NCI-H1930 (cell line): ENCODE measurements at places on chromosomes 7 and 10.

DNA sequence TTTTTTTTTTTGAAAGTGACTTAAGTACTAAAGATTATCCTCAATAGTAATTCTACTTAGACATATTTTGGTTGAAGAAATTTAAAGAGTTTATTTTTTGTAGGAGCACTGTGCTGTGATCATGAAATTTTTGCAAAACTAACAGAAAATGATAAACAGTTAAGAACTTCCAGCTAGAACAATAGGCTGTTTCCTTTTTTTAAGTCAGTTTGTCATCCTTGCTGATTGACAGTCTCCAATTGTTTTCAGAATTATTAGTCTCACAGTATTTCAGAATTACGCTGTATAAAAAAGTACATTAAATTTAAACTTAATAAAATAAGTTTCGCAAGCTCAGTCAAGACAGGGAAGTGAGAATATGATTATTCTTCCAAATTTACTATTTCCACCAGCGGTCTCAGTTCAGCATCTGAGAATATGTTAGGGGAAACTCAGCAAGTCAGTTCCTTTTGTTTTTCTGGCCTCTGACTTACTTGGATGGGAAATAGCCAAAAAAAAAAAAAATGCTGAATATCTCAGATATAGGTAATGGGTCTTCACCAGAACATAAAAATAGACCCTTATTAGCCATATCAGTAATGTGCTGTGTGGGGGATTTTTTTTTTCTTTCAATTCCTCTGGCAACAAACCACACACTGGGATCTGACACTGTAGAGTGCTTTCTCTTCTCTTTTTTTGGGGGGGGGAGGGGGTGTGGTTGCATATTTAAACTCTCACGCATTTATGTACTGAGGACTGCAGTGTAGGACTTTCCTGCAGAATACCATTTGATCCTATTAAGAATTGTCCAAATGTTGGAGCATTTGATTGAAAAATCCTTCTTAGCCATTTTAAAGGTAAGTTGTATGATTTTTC, at the start of gene CD36:
Gene CD36 (plus strand): TSS at position 732 of the 855 bp plus-strand sequence. CDS start 8,099 bp downstream, outside the sequence.
- DNase-seq = no peak

GRCh38 chr7:26782501-26782900, 81.9 kb downstream of the SKAP2 start:
- no peak for DNase-seq

GRCh38 chr10:132401401-132402118, 4.6 kb downstream of the PWWP2B start:
- DNase-seq = no peak

- DNase-seq = no peak
Measured at GRCh38 chr10:51459476-51459875, 239.9 kb downstream of the CSTF2T start.

DNA sequence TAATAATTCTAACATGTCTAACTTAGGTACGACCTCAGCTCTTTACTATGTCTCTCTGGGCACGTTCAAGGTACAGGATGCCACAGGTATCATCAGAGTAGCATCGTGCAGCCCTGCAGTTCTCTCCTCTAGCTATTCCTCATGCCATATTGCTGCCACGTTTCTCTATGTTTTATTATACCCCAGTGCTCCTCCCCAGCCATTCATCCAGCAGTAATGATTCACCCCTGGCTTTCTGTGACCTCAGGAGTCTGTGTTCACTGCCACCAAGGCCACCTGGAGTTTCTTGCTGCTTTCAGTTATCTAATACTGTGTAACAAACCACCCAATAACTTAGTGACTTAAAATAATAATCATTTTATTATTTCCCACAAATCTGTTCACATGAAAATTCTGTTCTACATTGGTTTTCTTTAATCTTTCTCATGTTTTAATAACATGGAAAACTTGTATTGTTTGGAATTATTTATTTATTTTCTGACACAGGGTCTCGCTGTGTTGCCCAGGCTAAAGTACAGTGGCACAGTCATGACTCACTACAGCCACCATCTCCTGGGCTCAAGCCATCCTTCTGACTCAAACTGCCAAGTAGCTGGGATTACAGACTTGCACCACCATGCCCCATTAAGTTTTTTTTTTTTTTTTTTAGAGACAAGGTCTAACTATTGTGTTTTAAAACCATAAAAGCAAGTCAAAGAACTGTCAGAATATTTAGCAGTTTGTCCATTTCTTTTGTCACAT, 21.8 kb downstream of the REEP3 start:
- DNase-seq = no peak

GRCh38 chr7:101165075-101165957, at the start of gene VGF:
VGF (minus strand) TSS chr7:101165569; CDS start chr7:101164843, 726 bp downstream.
- DNase-seq = peak; percentile 96

GRCh38 chr7:30136743-30137485, 2.1 kb downstream of the MTURN start:
- no peak for DNase-seq

GRCh38 chr7:147980826-147981813, 609.4 kb upstream of the C7orf33 start:
- no peak for DNase-seq

- no peak for DNase-seq
Measured at GRCh38 chr10:1425879-1426278, 311.4 kb downstream of the ADARB2 start.

DNA sequence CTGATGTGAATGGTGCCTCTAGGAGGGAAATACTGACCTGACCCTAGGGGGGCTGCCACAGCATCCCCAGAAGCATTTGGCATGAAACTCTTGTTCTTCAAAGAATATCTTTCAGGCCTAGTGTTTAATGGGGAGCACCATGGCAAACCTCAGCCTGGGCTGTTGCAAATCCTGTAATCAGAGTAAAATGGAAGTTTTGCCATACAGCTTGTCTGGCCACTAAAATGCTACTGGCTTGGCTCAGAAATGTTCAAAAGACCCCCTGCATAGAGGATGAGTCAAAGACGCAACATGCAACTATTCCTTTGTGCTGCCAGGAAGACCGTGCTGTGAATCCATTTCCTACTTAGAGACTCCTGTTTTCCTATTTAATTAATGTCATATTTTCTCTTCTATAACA, 26.7 kb downstream of the HECW1 start:
- DNase-seq = no peak

- no peak for DNase-seq
Measured at GRCh38 chr10:47408606-47409005, 24.5 kb upstream of the ZNF488 start.

GRCh38 chr10:74862625-74863024, 36.2 kb downstream of the KAT6B start:
- no peak for DNase-seq

DNA sequence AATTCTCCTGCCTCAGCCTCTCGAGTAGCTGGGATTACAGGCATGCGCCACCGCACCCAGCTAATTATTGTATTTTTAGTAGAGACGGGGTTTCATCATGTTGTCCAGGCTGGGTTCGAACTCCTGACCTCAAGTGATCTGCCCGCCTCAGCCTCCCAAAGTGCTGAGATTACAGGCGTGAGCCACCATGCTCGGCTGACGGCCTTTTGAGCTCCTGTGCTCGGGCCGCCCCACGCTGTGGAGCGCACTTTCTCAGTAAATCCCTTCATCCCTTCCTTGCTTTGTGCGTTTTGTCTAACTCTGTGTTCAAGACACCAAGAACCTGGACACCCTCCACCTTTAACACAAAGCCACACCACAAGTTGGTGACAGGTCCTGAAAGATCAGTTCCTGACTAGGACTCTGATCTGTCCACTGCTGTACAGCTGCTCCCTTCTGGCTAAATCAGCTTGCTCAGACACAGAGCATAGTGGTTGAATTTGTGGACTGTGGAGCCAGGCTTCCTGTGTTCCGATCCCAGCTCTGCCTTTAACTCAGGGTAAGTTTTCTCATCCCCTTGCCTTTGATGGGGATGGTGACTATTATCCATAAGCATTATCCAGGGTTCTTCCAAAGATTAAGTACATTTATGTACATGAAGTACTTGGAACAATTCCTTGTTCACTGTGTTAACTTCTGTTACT, 20.1 kb downstream of the CHST3 start:
- DNase-seq = no peak

- DNase-seq = no peak
Measured at GRCh38 chr7:101234636-101235035, 3.0 kb downstream of the CLDN15 start.

GRCh38 chr10:3331187-3331586, 158.6 kb upstream of the PITRM1 start:
- no peak for DNase-seq

GRCh38 chr7:121960678-121961077, 87.7 kb downstream of the PTPRZ1 start:
- no peak for DNase-seq

- DNase-seq = no peak
Measured at GRCh38 chr7:79553811-79554555, 100.5 kb upstream of the MAGI2 start.

DNA sequence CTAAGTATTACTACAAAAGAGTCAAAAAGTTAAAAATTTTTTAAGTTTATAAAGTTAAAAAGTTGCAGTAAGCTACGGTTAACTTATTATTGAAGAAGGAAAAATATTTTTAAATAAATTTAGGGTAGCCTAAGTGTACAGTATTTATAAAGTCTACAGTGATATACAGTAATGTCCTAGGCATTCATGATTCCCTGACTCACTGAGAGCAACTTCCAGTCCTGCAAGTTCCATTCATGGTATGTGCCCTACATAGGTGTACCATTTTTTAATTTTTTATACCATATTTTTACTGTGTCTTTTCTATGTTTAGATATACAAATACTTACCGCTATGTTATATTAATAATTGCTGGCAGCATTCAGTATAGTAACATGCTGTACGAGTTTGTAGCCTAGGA, 92.3 kb downstream of the CTNNA3 start:
- DNase-seq = no peak

DNA sequence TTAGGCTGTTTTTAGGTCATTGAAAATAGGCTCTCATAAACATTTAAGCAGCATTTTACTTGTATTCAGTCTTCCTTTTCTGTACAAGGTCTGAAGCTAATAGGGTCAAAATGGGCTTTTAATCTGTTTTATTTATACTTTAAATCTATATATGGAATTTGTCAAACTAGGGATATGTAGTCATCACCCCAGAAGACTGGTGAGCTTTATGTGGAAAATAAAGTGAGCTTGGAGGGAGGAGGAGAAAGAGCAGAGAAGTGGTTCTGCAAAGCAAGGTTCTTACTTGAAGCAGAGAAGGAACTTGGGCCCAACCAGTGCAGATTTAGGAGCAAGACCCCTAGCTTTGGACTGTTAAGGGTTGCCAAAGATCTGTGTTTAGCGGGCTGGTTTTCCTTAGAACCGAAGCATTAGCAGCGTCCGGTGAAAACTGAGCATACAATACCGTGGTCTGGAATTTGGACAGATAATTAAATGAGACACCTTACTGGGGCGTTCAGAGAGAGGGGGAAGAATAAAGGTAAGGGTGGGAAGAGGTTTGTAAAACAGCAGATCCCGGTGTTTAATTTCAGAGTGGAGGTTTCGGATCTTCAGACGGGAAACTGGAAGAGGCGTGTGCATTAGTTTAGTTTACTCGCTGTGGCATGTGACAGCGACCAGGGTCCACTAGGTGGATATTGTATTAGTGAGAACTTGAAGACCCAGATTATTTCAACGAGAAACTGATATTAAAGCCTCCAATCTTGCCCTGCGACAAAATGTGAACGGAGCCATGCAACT, 2.4 kb downstream of the BAMBI start:
- DNase-seq = no peak

GRCh38 chr10:34716958-34717357, 98.1 kb downstream of the PARD3 start:
- no peak for DNase-seq

DNA sequence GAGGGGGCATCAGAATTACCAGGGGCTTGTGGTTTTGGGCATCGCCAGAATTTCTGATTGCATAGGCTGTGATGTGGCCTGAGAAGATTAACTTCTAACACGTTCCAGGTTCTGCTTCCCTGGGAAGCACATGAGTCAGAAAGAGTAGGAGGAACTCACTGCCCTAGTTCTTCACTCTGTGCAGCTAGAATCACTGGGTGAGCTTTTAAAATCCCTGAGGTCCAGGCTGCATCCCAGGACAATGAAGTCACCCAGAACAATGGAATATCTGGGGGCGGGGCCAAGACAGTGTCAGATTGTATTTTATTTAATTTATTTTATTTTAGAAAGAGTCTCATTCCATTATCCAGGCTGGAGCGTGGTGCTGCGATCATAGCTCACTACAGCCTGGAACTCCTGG, 636.5 kb downstream of the CALN1 start:
- DNase-seq = no peak

DNA sequence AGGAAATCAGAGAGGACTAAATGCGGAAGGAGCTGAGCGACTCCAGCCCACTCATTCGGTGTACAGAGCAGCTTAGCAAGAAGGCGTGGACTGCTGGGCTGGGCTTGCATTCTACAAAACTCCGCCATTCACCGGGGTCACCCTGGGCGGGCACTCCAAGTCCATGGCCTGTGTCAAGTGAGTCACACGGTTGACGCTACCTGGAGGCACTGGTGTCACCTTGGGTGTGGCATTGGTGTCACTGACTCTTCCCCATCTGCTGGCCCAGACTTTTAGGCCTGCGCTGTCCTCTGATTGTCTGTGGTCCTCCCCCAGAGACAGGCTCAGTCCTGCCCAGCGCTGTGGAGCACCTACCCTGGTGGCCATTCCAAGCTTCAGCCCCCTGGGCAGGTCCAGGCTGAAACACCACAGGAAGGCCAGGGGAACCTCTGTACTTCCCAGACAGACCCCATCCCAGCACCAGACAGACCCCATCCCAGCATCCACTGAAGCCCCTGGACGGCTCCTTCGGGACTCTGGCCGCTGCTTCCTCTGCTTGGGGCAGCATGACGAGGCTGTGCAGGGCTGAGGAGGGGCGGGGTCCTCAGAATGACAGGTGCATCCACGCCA, 30.6 kb upstream of the CNPY1 start:
- DNase-seq = no peak

DNA sequence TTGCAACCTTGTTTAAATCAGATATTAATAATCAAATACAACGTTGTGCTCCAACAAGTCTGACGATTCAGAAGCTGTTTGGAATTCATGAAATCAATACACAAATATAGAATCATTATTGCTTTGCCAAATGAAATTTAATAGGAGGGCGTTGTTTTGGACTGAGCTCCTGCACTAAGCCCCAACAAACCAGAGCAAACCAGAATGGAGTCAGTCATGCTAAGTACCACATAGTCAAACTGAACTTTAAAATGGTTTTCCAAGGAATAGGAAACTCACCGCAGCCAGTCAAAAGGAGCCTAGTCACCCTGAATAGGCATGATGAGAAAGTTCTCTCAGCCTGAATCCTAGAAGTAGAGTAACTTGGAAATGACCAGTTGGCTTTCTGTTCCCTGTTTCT, 53.7 kb downstream of the HACD1 start:
- no peak for DNase-seq

GRCh38 chr10:78304091-78305045, 270.7 kb downstream of the RPS24 start:
- no peak for DNase-seq
